ENCODE measurements at places on chromosomes 7 and 10. TPM values are rescaled to one million over a fixed set of nuclear protein-coding genes. Genes with fewer than 3 reads are reported as not detected.

GRCh38 chr10:122182308-122182707 lies 88.8 kb upstream of the BTBD16 start:
- H3K27me3 ChIP-seq, result no peaks in the 10 kb centered on the region
- peak overlapping the region; percentile 59 for H3K27ac ChIP-seq
- H3K36me3 ChIP-seq, result peaks cover 5% of the 10 kb centered on the region
- no peak overlapping the region for H3K4me3 ChIP-seq
- no peak for DNase-seq
- H3K4me1 ChIP-seq, result peaks cover 30% of the 10 kb centered on the region

- H3K27ac ChIP-seq, result no peak overlapping the region
- peaks cover 41% of the 10 kb centered on the region for H3K36me3 ChIP-seq
- no peaks in the 10 kb centered on the region for H3K4me1 ChIP-seq
- H3K27me3 ChIP-seq, result no peaks in the 10 kb centered on the region
- DNase-seq, result no peak
Observed at GRCh38 chr7:121282129-121282528, 46.7 kb upstream of the WNT16 start.

GRCh38 chr7:76403780-76404494 lies 5.6 kb downstream of the SSC4D start:
- DNase-seq, result no peak
- H3K36me3 ChIP-seq, result no peaks in the 10 kb centered on the region
- H3K4me1 ChIP-seq, result no peaks in the 10 kb centered on the region
- no peak overlapping the region for H3K27ac ChIP-seq
- no peak overlapping the region for H3K4me3 ChIP-seq

DNA sequence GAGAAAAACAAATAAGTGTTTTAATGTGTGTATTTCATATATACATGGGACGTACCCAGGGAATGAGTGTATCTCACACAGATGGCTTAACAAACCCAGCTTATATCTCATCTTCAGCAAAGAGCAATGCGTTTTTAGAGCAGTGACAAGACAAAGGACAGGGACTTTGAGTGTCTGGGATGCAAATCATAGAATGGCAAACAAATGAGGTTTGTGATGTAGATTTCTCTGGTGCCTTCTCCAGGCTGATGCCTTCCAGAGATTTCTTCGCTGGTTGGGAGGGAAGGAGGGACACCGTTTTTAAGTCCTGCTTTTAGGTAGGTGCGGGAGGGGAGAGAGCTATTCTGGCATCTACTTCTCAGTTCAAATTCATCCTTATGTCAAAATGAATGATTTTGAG lies 16.6 kb downstream of the LANCL2 start:
- no peak overlapping the region for H3K4me3 ChIP-seq
- H3K27ac ChIP-seq, result no peak overlapping the region
- H3K27me3 ChIP-seq, result no peaks in the 10 kb centered on the region
- DNase-seq, result no peak
- H3K36me3 ChIP-seq, result no peaks in the 10 kb centered on the region
- H3K4me1 ChIP-seq, result no peaks in the 10 kb centered on the region

DNA sequence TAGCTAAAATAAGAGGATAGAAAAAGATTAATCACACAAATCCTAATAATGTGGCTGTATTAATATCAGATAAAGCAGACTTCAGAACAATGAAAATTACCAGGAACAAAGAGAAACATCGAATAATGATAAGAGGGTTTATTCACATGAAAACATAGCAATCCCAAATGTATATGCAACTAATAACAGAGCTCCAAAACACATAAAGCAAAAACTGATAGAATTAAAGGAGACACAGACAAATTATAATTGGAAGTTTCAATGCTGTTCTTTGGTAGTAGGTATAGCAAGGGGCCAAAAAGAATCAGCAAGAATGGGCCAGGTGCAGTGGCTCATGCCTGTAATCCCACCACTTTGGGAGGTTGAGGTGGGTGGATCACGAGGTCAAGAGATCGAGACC lies 23.4 kb upstream of the DNAAF5 start:
- H3K4me3 ChIP-seq, result no peak overlapping the region
- H3K27ac ChIP-seq, result no peak overlapping the region
- no peaks in the 10 kb centered on the region for H3K36me3 ChIP-seq
- no peaks in the 10 kb centered on the region for H3K27me3 ChIP-seq
- no peak for DNase-seq
- H3K4me1 ChIP-seq, result no peaks in the 10 kb centered on the region

GRCh38 chr7:82109288-82109687 lies 334.3 kb downstream of the CACNA2D1 start:
- no peak overlapping the region for H3K27ac ChIP-seq
- H3K36me3 ChIP-seq, result no peaks in the 10 kb centered on the region

DNA sequence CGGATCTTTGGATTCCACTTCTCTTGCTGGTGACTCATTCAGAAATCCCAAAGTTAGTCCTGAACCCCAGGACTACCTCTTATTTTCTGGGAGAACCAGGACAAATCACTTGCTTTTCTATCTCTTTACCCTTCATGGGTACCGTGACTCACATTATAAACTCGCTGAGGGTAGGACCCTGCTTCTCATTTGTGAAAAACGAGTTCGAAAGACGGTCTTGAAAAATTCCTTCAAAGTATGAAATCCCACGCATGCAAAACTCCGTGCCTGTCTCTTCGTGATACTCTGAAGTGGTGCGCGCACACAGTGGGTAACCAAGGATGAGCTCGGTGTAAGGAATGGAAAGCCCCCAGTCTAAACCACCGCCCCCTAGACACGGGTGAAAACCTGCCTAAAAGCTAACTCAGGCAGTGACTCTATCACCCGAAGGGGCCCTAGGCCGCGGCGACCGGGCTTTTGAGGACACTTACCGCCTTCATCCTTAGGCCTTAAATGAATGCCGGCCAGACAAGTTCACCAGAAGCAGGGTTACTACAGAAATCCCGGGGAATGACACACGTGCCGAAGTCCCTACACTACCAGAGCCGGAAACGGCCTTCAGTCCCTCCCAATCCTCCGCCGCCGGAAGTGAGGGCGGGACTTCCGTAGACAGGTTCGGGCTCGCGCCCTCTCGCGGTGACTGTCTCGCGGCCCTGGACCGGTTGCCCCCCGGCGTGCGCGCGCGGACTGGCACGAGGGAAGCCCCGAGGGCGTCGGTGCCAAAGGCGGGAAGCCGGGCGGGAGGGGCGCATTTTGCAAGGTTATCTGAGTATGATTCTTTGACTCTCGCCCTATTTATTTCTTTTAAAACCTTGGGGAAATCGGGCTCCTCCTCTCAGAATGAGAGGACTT lies at the start of gene NOC3L:
Gene NOC3L (minus strand): TSS at position 580 of the 891 bp plus-strand sequence. CDS start 101 bp downstream, at position 479.
- DNase-seq, result peak; percentile 96
- peaks cover 17% of the 10 kb centered on the region for H3K4me1 ChIP-seq
- peak within 1 kb of the TSS; percentile 87 for H3K4me3 ChIP-seq

DNA sequence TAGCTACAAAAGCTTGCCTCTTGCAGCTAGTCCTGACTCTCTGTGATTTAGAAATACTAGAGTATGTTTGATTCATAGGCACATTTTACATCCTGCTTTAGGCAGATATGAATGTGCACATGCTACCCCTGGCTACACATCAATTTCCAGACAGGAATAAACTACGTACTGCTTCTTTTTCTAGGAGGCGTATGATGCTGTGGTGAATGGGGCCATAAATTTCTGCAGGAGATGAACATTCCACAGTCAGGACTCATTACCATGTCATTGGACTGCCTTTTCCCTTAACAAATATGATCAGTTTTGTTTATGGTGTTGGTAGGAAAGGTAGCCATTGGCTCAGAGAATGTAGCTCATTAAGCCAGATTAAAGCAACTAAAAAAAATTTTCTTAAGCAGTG lies 50.1 kb upstream of the IFRD1 start:
- no peak overlapping the region for H3K4me3 ChIP-seq
- no peaks in the 10 kb centered on the region for H3K4me1 ChIP-seq
- no peaks in the 10 kb centered on the region for H3K36me3 ChIP-seq
- no peaks in the 10 kb centered on the region for H3K27me3 ChIP-seq
- no peak overlapping the region for H3K27ac ChIP-seq

GRCh38 chr10:78028438-78029268 lies 662 bp downstream of the POLR3A start:
- peaks cover 37% of the 10 kb centered on the region for H3K36me3 ChIP-seq
- peak overlapping the region; percentile 99 for H3K4me3 ChIP-seq
- peak overlapping the region; percentile 83 for H3K27ac ChIP-seq
- H3K27me3 ChIP-seq, result no peaks in the 10 kb centered on the region
- H3K4me1 ChIP-seq, result peaks cover 11% of the 10 kb centered on the region

DNA sequence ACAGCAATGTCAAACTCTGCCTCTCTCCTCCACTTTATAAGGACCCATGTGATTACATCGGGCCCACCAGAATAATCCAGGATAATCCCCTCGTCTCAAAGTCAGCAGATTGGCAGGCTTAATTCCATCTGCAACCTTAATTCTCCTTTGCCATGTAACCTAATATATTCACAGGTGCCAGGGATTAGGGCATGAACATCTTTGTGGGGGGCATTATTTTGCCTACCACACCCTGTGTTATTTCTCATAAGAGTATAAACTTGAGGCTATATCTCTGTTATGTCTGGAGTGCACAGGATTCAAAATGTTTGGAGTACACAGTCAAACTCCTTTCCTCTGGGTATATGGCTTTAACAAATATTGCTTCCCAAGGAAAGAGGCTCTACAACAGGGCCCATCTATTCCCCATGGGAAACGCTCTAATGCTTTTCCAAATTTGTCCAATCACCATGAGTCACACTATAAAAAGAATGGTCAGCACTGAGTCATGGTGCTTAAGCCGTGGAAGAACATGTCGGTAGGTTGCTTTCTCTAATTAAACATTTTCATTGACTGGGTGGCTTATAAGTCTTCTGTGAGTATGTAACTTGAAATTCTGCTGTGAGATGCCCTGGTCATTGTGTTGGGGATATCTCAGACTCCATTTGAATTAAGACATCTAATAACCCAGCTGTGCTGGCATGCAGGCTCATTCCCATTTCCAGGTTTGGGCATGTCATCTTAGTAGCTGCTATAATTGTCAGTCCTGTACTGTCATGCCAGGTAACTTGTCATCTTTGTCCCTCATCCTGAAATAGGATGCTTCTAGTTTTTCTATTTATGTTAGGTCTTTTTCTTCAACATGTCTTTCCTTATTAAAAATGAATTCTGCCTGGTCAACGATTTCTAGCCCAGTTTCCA lies 11.5 kb upstream of the AKR1B10 start:
- no peaks in the 10 kb centered on the region for H3K36me3 ChIP-seq
- DNase-seq, result no peak
- H3K4me3 ChIP-seq, result no peak overlapping the region

Gene OR13A1
- not detected for total RNA-seq

Gene HOXA11
- total RNA-seq, result not detected

Gene MMRN2
- total RNA-seq, result 29.0 TPM

Gene WDFY4
- total RNA-seq, result 1.2 TPM

Gene VAX1
- total RNA-seq, result not detected

All from psoas muscle (tissue), 8 donors.